Caki2 (cell line): ENCODE measurements at places on chromosomes 5 and 9.

DNA sequence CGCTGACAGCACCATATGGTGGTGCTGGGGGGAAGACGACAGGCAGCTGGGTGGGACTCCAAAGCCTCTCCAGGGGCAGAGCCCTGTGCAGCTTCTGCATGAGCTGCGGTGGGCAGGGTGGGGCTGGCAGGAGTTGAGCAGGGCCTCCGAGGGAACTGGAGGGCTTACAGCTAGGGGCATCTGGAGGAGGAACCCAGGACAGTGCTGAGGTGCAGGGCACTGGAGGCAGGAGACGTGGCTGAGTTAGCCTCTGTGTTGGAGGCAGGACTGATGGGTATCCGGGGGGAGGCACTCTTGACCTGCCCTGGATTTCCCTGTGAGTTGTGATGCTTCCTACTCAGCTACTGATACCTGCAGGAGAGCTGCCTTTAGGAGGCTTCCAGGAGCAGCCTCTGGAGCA, 45.0 kb downstream of the TENT4A start:
- DNase-seq = no peak

DNA sequence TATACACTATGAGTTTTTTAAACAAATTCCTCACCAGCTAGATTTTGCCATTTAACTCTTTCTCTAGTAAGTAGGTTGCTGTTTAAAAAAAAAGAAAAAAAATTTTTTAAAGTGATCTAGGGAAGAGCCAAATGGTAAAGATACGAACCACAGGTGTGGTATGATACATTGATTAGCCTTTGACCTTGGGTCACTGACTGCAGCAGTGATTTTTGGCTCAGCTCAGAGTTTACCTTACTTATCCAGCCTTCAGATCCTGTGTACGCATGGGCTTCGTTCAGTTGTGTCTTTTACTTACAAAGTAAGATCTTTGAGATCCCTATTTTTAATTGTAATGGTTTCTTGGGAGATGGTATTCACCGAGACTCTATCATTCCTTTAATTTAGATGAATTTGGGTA, 12.4 kb upstream of the GNG10 start:
- DNase-seq = no peak

DNA sequence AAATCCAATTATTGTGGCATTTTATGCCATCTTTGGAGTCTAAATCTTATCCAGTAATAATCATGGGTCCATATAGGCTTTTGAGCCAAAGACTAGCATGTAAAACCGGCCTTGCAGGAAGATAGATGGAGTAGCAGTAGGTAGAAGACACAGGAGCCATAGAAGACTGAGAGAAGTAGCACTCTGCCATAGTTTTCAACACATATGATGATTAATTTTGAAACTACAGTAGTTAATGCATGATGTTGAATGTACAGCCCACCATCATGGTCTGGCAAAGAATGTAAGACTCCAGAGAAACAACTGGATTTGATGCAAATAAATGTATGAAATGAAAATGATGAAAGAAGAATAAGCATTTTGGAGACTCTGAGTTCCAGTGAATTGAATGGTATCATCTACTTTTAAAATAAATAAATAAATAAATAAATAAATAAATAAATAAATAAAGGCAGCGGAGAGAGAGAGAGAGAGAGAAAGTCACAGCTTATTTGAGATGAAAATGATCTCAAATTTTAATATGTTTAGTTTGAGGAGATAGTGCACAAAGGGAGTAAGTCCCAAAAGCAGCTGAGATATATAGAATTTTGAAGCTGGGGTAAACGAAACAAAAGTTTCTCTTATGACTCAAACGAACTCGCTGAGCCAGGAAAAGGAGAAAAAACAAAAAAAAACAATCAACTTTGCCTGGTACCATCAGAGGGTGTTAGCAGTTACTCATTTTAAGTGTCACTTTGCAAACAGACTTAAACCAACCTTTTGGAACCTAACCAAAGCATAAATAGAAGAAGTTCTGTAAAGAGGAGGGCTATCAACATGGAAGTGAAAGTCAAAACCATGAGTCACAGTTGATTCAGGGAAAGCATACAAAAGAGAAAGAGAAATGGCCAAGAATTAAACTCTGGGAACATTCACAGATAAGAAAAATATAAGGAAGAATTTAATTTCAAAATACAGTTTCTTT, 388.7 kb downstream of the CETN3 start:
- DNase-seq = peak; percentile 73

GRCh38 chr9:32403567-32404260, 19.3 kb downstream of the ACO1 start:
- DNase-seq = no peak

DNA sequence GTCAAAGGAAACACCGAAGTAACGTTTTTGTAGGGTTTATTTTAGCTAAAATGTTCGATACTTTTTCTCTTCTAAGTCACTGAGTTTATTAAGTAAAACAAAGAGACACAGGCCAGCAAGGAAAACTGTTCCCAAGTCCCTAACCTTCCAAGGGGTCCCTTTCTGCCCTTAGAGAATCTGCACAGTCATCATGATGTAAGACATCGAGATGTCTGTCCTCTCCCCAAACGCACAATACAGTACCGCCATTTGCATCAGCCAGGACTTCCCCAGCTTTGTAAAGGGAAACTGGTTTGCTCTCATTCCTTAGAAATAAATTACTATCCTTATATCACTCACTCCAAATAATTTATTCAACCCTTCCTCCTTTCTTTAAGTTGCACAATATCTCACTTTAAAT, 89.3 kb downstream of the MARCHF11 start:
- DNase-seq = no peak

- peak; percentile 52 for DNase-seq
Observed at GRCh38 chr9:136726631-136727191, 14.3 kb downstream of the DIPK1B start.

GRCh38 chr9:80500300-80500699, 928.5 kb downstream of the TLE4 start:
- no peak for DNase-seq

- no peak for DNase-seq
Observed at GRCh38 chr5:146051678-146052077, 53.7 kb downstream of the PLAC8L1 start.

DNA sequence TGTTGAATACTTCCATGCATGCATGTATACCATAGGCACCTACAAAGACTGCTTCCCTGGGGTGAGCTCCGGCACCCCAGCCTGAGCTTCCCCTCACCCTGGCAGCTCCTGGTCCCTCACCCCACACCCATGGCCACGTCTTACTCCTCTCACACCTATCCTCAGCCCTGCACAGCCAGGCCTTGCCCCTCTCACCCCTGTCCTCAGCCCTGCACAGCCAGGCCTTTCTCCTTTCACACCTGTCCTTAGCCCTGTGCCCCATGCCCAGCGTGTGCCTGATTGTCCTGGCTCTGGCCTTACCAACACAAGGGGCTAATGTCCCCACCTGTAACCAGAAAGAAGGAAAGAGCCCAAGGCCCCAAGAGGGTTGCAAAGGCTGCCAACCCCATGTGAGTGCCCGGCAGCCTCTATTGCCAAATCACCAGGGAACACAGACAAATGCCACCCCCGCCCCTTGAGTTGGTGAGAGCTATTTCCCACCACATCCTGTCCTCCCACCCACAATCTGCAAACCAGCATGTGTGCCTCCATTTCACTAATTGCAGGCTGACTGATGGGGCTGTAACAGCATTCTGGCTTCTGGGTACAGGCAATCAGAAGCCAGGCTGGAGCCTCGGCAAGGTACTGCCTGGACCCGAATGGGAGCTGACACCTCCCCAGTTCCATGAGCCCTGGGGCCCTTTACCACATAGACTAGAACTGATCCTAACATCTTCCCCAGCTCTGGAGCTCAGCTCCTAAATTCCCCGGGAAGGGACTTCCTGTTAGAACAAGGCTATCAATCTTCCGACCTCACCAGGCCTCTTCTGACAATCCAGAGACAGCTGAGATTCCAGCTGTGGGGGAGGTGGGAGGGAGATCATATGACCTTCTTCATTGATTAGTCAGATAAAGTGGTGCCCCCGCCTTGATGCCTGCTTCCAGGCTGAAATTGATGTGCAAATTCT, 78.2 kb downstream of the FAM114A2 start:
- no peak for DNase-seq

DNA sequence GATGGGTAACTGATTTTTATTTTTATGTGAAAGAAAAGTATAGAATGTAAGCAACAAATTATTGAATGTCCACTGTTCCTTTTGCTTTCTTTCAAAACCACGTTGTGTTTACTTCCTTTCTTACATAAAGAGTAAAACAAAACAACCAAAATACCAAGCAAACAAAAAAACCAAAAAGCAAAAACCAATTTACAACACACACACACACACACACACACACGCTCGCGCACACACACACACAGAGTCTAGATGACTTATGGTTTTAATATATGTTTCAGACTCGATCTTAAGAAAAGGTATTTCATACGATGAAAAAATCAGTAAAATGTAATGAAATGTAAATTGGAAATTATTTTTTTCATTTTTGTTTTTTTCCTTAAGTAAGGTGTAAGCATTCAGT, 80.3 kb downstream of the ADGRV1 start:
- no peak for DNase-seq

DNA sequence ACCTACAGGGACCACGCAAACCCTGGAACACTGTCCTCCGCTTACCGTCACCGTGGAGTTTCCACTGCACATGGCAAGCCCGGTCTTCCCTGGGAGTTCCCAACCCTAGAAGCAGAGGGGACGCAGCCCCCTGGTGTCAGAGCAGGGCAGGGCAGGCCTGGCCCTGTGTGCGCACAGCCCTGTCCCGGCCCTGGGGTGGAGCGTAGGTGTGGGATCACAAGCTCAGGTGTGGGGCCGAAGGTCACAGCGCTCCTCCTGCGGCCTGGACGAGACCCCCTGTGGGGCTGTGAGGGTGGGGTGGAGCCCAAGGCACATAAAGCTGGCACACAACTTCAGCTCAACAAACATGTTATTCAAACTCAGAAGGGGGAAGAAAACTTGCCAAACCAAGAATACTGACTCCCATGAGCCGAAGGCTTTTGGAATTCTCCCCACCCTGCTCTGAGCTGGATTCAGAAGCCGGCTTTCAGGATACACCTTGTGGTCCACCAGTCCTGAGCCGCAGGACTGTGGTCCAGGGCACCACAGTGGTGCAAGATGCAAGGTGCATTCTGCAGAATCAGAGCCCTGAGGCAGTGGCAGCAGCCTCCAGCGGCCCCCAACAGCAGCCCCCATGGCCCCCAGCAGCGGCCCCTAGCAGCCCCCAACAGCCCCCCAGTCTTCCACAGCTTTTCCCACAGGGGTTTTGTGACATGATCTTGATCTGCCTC, 11.8 kb upstream of the EXOC3 start:
- DNase-seq = no peak

DNA sequence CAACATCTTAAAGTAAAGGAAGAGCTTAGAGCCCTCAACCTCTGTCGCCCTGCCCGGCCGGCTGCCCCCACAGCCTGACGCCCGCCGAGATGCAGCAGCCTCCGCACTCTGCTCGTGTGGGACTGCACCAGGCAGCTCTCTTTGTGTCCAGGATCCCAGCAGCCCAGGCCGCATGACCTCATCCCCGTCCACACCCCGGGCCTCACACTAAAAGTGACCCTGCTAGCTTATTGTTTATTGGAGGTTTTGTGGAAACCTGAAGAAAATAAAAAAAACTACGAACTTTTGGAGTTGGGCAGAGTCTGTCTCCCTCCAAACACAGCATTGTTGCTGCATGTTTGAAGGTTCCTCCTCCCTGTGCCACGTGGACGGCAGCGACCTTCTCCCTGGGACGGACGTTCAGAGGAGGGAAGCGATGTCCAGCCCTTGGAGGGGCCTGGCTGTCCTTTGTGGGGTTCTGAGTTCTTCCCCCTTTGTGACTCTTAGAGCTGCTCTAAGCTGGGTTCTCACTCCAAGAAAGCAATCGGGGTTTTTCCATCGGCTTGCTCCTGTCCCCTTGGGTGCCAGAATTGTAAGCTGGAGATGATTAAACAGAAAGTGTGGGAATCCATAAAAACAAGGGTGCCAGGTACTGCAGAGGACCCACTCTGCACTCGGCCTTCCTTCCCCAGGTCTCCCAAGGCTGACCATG, 103.5 kb upstream of the COL5A1 start:
- no peak for DNase-seq

DNA sequence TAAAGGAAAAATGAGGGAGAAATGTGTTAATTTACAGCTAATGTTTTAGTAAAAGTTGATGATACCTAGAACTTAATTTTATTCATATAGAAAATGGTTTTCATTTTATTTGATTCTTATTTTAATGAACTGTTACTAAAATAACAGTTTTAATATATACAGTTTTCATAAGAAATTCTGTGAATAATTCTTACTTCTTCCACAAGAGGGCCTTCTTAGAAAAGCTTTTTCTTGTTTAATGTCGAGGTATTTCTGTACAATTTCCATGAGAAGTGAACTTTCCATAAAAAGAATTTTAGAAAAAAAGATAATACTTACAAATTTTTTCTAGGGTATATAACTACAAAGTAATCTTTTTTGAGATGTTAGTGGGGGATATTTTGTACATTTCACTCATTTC, 73.9 kb downstream of the KLF9 start:
- DNase-seq = no peak

DNA sequence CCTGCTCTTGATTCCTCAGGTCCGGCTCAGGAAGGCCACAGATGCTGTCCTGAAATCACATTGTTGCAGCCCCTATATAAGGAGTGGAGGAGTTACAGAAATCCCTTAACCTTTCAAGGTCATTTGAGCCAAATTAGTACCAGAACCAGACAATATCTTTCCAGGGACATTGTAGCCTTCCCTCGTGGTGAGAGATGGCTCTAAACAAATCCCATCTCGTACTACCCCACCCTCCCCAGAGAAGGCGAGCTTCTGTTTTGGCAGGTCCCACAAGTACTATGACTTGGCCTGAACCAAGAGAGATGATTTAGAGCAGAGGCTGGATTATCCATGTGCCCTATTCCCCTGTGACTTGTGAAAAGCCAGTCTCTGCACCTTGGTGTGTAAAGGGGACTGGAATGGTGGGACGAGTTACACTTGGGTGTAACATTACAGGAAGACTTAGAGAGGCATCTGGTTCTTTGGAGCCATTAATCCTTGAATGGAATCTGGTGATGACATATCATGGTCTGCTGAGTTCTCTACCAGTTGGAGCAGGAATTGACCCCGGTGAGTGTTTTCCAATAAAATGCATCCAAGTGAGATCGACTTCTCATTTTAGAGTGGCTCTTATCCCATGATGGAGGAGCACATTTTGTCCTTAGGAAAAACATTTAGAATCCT, at the start of gene FAM240B:
Gene FAM240B (minus strand): TSS at position 51 of the 663 bp plus-strand sequence. CDS start 16,134 bp downstream, outside the sequence.
- no peak for DNase-seq

DNA sequence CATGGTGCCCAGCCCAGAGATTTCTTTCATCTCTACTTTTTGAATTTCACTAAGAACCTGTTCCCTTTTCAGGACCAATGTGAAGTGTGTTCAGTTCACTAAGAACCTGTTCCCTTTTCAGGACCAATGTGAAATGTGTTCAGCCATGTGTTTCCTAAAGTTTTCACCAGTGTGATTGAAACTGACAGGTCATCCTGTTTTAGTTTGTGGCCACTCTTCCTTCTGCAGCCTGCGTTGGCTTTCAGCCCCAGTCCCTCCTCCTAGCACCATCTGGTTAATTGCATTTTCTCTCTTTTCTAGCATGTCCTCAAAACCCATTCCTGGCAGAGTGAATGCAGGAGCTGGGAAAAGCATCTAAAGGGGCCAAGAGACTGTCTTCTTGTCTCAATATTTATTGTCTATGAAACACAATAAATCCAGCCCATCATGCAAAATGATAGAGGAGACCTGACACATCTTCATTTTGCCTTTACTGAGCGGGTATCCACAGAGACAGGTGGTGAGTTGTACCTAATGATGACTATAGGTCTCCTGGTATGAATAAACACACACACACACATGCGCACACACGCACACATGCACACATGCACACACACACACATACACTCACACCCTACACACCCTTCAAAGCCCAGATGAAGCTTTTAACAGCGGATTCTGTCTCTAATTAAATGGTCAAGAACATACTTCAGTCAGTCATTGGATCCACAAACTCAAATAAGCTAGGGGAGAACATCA, 6.1 kb upstream of the PANK3 start:
- DNase-seq = no peak

GRCh38 chr5:72291601-72292000, 28.4 kb downstream of the MRPS27 start:
- DNase-seq = no peak
